ENCODE measurements at places on chromosomes 12 and 14.

GRCh38 chr12:12908252-12908651, 16.9 kb downstream of the GPRC5A start:
- no peak for DNase-seq

DNA sequence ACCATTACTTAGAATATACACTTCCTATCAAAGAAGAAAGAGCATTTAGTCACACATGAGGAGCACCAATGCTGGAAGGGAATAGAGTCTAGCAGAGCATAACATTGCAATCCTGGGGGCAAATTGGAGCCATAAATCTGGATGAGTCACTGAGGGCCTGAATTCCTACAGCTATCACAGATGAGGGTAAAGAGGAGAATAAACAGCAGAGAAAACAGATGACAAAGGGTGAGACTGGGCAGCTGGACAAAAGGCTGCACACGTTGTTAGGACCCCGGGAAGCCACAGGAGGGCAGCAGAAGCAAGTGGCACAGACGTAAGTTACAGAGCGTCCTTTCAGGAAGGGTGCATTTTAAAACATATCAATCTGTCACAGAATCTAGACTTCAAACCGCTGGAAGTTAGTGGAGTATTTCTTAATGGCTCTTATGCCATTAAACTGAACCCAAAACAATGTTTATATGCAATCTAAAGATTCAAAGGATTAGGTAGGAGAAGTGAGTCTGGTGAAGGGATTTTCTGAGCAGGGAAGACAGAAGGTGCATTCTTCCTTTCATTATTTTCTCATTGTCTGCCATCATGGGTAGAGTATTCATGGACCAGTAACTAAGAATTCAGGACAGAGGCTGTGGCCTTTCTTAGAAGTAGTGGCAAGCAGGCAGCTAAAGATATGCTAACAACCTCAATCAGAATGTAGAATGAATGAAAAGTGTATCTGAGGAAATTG, 159.8 kb upstream of the DAAM1 start:
- peak; percentile 16 for DNase-seq

- no peak for DNase-seq
Measured at GRCh38 chr14:32620303-32620702, 291.2 kb downstream of the AKAP6 start.

- no peak for DNase-seq
Measured at GRCh38 chr12:77734214-77734883, 96.3 kb upstream of the NAV3 start.

DNA sequence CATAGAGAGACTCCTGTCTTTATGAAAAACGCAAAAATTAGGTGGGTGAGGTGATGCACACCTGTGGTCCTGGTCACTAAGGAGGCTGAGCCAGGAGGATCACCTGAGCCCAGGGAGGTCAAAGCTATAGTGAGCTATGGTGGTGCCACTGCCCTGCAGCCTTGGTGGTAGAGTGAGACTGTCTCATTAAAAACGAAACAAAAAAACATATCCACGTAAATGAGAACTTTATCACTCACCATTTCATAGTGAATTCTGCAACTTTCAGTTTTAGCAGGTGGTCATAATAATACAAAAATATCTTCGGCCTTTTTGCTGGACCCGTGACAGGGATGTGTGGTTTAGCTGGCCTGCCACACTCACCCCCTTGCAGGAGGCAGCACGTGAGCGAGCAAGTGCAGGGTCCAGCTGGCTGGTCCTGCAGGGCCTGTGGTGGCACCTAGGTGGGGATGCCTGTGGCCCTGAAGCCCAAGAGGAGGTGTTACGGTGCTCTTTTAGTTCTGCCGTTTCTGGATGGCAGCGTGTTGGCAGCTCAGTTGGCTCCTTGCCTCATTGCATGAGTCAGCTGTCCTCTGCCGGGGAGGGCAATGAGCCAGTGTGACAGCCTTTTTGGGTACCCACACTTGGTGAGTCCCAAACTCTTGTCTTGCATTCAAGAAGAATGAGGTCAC, 1330.7 kb upstream of the TMEM132C start:
- DNase-seq, result no peak

DNA sequence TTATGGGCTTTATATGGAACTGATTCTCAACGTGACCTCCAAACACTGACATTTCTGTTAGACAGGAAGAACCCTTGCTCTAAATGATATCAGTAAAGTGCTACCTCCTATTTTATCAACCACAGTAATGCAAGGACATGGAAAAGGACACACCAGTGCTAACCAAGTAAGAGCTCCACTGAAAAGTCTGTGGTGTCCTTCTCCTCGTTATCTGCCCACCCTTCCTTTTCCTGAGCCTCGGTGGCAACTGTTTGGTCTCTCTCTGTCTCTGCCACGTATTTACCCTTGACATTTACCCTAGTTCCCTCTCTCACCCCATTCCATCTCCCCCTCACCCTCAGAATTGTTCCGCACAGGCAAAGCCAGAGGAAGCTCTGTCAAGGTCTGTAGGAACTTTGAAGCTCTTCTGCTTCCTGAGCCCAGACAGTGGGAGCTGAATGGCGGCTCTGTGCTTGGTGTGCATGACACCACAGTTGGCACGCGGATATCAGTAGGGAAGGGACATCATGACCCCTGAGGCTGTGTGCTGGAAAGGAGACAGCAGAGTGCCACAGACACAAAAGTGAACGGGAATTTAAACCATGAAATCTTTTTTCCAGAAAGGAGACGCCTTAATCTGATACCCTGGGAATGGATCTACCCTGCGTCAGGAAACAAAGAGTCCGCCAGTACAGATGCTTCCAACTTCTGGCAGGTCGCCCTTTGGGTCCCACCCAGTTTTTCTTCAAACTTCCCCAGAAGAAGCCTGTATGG, 50.8 kb downstream of the NTN4 start:
- no peak for DNase-seq

DNA sequence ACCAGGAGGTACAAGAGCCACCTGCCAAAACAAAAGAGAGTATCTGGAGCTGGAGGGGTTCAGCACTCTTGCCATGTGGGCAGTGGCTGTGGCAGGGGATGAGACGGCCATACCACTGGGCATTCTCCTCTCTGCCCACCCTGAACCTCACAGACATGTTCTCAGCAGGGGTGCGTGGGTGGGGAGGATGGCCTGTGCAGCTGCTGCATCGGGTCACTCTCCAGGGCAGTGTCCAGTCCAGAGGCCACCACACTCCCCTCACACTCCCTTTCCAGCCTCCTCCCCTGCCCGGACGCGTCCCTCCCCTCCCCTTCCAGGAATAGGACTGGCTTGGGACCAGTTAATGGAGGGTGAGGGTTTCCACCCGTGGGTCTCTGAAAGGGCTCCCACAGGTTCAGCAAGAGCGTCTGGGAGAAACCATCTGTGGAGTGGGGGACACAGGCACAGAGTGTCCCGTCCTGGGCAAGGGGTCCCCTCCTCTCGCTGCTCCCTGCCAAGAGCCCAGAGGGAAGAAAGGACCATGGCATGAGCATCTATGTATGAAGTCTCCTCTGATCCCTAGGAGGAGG, 501 bp downstream of the C1R start:
- DNase-seq, result no peak

- DNase-seq, result no peak
Measured at GRCh38 chr12:93166541-93167307, 211.0 kb upstream of the NUDT4 start.

DNA sequence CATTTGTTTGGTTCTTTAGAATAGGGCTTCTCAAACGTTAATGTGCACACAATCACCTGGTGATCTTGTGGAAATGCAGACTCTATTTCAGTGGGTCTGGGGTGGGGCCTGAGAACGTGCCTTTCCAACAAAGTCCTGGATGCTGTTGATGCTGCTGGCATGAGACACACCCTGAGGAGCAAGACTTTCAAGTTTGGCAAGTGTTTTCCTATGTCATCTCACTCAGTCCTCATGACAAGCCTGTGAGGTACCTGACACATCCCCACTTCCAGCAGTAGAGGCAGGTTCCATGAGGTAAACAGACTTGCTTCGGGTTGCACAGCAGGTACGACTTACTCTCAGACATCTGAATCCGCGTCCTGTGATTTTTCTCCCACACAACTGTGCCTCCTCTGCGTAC, 147.1 kb downstream of the MYRFL start:
- no peak for DNase-seq

GRCh38 chr12:46788072-46788887, 37.5 kb downstream of the SLC38A4 start:
- no peak for DNase-seq

- no peak for DNase-seq
Measured at GRCh38 chr12:124597041-124597440, 29.6 kb upstream of the NCOR2 start.

- DNase-seq, result no peak
Measured at GRCh38 chr12:71888521-71888920, 49.0 kb downstream of the TBC1D15 start.

DNA sequence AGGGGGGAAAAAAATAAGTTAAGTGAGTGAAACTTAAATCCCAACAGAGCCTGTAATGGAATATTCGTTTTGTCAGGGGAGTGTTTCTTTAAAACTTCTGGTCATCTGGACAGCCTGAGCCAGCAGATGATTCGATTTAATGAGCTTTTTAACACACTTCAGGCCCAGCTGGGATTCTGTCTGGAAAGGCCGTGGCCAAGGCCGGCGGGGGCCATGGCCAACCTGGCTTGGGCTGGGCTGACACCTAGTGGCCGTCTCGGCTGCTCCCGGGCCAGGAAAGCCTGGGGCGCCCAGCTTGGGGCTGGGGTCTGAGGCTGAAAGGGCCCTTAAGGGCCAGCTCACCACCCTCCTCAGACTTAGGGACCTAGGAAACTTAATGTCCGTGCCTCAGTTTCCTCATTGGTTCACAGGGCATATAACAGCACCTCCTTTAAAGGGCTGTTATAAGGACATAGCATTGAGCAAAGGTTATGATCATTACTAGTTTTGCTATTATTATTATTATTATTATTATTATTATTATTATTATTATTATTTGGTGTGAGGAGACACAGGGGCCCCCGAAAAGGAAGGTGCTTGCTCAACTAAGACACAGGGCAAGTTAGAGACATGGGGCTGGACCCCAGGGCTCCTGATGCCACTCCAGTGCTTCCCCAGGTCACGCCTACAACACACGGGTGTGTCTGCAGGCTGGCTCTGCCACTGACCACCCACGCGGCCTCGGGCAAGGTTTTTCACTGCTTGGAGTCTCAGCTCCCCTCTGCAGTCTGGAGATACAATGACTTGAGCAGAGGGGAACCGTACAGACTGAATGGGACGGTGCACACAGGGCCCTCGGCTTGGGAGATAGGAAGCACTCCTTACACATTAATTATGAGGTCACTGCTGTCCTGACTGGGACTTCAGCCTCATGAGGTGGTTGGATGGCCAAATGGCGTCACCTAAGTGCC, 84.0 kb downstream of the SYNE3 start:
- DNase-seq, result no peak

DNA sequence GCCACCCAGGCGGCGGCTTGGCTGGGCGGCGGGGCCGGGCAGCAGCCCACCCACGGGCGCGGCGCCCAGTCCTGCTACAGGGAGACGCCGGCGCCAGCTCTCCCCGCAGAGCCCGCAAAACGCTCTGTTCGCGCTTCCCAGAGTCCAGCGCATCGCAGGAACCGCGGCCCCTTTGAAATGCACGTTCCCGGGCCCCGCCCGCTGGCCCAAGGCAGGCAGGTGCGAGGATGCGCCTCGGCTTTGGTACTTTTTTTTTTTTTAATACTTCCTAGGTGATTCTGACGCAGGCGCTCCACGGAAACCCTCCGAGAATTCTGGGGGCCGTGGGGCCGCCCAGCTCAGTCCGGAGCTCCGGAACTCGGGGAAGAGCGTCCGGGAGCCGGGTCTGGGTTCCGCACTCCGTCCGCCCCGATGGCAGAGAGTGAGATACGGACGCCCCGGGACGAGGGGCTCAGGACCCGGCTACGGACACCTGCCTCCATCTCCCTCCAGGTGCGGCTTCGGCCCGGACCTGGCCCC, 483 bp downstream of the POC1B start:
- peak; percentile 32 for DNase-seq

DNA sequence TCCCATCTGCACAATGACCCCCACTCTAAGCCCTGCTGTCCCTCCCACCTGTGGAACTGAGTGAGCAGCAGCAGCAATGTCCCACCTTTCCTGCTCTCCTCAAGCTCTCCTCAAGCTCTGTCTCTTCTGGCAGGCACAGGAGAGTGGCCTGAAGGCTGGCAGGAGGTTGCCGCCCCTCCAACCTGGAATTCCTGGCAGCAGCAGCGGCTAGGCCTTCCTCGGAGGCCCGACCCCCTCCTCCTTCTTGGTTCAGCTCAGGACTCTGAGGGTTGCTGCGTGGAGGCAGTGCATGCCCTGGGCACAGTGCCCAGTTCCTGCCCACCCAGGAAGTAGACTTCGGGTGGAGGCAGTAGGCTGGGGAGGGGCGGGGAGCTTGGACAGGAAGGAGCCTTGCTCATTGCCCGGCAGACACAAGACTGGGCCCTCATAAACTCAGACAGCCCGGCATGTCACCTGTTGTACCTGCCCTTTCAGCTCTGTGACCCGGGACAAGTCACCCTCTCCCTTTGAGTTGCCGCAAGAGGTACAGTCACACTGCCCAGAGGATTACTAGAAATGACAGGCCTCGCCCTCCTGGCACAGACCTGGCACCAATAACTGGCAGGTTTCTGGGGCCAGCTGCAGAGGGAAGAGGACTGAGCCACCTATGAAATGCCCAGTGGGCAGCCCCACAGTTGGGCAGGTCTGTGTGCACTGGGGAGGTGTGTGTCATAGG, 2.1 kb upstream of the SERPINA1 start:
- no peak for DNase-seq

DNA sequence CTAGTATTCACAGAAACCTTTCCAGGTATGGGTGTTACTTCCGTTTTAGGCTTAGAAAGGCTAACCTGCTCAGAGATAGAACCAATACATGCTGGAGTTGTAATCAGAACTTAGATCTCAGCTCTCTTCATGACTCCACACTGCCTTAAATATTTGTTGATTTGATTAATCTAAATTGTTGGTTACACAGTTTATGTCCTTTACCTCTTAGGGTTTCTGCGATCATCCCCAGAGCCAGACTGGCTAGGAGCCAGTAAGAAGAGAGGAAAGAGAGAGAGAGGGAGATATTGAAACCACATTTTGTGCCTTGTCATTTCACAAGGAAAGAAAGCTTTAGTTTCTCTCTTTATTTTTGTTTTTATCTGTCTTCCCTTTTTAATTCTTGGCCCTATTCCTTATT, 16.8 kb upstream of the MGP start:
- no peak for DNase-seq

GRCh38 chr14:36805131-36805559, 143.5 kb downstream of the PAX9 start:
- DNase-seq, result no peak

- no peak for DNase-seq
Measured at GRCh38 chr12:95413576-95413975, 60.4 kb upstream of the METAP2 start.

Measured in stimulated activated CD4-positive, alpha-beta T cell treated with anti-CD3 and anti-CD28 coated beads, Interleukin-4, amount 100 ng/mL, for 48 hours (primary cell).